BE2C (cell line): ENCODE measurements at places on chromosomes 16 and 17.

DNA sequence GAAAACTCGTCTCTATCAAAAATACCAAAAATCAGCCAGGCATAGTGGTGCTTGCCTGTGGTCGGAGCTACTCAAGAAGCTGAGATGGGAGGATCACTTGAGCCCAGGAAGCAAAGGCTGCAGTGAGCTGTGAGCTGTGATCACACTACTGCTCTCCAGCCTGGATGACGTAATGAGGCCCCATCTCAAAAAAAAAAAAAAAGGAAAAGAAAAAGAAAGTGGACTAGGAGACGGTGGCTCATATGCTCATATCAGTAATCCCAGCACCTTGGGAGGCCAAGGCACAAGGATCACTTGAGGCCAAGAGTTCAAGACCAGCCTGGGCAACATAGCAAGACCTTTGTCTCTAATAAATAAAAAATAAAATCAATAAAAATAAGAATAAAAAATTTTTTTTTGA, 8.8 kb upstream of the SUMO2 start:
- DNase-seq = no peak

- peak; percentile 48 for DNase-seq
These were observed 4.6 kb downstream of the ZSCAN10 start for GRCh38 chr16:3094289-3095027.

- DNase-seq = peak; percentile 84
These were observed at the start of gene BMERB1 for GRCh38 chr16:15434425-15435215. BMERB1 (plus strand) TSS chr16:15434588; CDS start chr16:15434654, 66 bp downstream.

DNA sequence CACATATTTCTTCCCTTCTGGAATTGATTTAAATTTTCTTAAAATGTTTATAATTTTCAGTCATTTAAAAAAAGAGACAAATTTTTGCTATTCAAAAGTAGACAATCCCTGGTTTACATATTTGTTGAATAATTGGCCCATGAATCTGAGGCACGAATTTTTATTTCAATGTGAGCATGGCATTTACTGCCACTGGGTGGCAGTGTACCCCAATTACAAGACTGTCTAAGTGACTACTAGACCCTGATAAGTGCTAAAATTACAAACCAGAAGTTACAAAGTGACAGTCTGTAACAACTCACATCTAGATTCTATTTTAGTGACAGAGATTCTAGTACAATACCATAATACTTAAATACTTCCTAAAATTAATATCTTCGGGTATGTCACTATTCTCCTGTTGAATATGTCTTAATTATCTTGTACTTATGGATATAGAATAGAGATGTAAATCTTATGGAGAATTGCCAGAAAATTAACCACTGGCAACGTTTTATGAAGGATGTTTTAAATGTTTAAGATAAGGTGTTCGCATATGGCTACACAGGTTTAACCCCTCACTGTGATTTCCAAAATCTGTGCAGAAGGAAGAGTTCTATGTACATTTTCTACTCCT, 235.8 kb downstream of the MAP2K4 start:
- DNase-seq = peak; percentile 5

GRCh38 chr17:57587193-57587969, 157.7 kb downstream of the CCDC182 start:
- no peak for DNase-seq

DNA sequence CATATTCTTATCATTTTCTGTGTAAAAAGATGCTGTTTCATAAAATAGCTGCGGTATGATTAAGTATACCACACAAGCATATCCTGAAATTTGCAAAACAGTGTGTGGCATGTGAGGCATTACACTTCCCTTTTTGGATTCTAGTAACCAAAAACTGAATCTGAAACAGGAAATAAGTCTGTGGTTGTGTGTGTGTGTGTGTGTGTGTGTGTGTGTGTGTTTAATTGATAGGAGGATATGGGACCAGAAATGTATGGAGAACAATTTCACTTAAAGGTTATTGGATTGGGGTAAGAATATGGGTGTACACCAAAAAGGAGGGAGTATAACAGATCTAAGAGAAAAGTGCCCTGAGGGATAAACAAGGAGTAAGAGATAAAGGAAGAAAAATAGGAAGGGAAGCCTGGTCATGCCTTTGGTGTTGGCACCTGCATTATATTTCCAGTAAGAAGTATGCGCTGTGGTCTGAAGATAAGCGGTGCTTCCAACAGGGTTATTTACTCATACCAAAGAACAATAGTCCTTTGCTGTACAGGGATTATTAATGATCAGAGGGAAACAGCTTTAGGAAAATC, 4.0 kb downstream of the LYRM1 start:
- DNase-seq = no peak
